Activated T-helper 2 cell treated with anti-CD3 and anti-CD28 coated beads, Interferon-gamma antibody, Interleukin-2, Interleukin-4, amounts not matched to agents 10 μg/mL and 5 μg/mL and 100 μg/mL, durations not matched to agents 14 hours and 24 hours and 36 hours (primary cell): ENCODE measurements at places on chromosomes 1 and 21.

DNA sequence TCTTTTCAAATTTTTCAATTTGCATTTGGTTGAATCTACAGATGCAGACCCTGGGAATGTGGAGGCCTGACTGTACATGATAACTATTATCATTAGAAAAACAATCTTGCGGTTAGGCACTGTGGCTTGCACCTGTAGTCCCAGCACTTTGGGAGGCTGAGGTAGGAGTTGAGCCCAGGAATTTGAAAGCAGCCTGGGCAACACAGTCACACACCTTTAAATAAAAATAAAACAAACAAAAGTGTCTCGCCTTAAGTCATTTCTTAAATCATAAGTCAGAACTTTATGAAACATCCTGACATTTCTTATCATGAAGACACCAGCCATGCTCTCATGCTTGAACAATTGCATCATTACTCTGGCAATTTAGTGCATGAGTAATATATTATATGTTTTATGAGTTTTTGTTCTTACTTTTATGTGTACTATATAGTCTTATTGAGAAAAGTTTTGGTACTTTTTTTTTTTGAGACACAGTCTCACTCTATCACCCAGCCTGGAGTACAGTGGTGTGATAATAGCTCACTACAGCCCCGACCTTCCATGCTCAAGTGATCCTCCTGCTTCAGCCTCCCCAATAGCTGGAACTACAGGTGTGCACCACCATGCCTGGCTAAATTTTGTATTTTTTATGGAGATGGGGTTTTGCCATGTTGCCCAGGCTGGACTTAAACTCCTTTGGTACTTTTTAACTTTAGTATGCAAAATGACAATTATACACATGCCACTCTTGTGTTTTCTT, 7.8 kb downstream of the TBX19 start:
- no peak for DNase-seq

GRCh38 chr1:3614755-3615742, 3.7 kb upstream of the MEGF6 start:
- DNase-seq: no peak

GRCh38 chr1:153190373-153190772, 12.9 kb upstream of the LELP1 start:
- no peak for DNase-seq

DNA sequence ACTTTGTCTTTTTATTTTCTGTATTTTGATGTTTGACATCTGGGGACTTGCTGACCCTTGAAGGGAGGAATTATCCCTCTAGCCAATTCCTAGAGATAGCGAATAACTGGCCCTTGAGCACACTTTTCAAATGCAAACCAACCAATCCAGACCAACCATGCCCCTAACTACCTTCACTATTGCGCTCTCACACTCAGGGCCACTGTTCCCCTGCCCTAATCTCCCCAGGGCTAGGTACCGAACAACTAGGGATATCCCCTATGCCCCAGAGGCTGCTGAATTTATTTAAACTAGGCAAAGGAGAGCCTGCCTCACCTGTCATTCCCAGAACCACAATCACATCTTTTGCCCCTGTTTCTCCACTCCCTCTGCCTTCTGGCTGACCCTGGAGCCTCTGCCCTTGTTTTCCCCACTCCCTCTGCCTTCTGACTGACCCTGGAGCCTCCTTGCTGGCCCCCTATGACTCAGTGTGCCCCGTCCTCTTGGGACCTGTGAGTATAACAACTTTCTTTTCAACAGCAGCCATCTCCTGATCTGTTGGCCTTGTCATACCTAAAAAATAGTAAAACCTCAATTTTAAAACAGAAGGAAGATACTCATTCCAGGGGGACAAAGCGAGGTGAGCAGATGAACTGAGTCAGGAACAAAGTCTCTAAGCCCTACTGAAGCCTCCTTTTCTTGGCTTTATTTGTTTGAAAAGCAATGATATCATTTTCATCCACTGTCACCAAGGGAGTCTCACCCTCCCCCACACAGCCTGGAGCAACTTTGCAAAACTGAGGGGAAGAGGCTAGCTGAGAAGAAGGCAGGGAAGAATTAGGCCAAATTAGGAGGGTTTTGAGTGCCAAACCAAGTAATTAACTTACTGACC, 115.5 kb downstream of the NMNAT2 start:
- no peak for DNase-seq

- DNase-seq: no peak
Measured at GRCh38 chr1:111736548-111737215, 2.5 kb downstream of the INKA2 start.

- no peak for DNase-seq
Measured at GRCh38 chr1:206465951-206466350, 4.3 kb upstream of the IKBKE start.

DNA sequence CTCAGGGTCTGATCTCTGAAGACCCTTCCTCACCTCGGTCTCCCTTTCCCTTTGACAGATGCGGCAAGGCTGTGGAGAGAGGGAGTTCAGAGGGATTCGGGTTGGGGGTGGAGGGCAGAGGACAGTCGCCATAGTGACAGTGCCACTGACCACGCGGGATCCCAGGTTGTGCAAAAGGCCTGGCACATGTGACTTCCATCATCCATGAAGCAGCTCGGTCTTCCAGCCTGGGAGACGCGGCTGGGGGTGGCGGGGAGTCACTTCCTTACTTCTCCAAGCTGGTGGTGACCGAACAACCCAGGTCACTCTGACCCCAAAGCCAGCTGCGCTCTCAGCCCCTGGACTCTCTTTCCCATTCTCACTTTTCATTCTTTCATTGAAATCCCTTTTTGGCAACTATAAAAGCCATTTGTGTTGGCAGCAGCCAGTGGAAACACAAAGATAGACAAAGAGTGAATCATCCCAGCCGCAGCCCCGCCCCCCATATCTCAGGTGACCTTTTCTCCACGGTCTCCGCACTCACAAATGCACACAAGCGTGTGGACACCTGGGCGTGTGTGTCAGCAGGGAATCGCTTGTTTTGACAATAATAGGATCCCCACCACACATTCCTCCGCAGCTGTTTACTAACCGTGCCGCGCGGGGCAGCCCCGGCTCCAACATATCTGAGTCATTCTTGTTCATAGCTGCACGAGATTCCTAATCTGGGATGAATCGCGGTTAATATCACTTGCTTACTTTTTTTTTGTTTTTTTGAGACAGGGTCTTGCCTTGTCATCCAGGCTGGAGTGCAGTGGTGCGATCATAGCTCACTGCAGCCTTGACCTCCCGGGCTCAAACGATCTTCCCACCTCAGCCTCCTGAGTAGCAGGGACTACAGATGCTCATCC, 68.3 kb downstream of the DHRS3 start:
- no peak for DNase-seq
